Astrocyte of the cerebellum (primary cell): ENCODE measurements at places on chromosomes 1 and 21.
A peak's percentile ranks its signal among the peaks of the same experiment; 100 is the strongest.

GRCh38 chr1:116312681-116313069 lies 60.4 kb upstream of the ATP1A1 start:
- no peak for DNase-seq

DNA sequence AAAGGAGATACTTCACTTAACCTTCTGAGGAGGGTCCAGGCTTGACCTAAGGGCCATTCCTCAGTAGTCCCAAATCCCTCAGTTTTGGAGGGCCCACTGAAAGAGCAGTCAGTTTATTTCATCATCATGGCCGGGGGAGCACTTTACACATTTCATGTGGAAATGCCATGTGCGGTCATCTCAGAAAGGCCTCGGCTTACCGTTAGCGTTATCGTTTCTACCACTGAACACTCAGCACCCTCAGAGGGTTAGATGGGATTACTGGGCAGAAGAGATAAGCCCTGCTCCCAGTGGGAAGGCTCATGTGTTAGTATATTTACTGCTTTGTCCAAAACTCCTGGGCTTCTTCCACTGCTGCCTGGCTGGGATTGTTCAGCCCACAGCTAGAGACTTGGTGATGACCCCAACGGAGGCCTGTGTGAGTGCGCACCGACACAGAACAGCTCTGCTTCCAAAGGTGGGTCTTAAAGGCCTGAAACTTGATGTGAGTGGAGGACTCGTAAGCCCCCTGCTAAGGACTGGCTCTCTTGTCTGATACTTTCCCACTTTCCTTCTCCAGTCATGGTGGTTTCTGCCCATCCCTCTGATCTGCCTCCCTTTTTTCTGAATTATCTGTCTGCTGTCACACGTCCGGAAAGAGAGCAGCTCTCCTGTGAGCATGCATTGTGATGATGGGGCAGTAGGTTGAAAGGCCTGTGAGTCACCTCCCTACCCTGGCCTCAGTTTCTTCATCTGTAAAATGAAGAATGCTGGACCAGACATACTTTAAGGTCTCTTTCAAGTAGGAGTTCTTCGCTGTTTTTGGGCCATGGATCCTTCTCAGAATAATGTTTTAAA lies 284.5 kb downstream of the ASTN1 start:
- DNase-seq: no peak

DNA sequence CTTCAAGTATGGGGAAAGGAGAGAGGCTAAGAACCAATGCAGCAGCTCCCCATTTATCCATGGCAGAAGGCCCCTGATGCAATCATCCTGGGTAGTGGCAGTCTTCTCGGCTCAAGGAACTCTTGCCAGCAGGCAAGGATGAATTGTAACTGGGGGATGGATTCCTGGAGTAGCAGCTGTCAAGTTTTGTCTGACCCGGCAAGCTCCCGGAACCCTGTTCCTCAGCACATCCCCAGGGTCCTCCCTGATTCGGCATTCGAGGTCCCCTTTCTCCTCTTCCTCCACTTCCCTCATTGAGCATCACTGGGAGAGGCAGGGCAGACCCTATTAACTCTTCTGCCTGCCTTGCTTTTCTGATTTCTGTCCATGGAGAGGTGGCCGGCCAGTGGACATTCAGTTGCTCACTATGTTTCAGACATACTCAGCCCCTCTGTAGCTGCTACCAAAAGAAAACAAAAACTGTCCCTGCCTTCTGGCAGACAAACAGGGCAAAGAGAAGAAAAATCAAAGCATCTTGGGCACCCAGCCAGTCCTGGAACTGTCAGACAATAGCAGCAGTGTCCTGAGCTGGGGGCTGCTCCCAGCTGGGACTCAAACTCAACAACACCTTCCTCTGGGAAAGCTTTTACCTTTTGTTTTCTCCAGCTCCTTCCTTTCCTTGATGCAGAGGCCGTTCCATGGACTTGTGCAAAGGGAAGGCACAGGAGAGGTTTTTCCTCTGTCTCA lies 5.6 kb upstream of the PTCH2 start:
- no peak for DNase-seq

DNA sequence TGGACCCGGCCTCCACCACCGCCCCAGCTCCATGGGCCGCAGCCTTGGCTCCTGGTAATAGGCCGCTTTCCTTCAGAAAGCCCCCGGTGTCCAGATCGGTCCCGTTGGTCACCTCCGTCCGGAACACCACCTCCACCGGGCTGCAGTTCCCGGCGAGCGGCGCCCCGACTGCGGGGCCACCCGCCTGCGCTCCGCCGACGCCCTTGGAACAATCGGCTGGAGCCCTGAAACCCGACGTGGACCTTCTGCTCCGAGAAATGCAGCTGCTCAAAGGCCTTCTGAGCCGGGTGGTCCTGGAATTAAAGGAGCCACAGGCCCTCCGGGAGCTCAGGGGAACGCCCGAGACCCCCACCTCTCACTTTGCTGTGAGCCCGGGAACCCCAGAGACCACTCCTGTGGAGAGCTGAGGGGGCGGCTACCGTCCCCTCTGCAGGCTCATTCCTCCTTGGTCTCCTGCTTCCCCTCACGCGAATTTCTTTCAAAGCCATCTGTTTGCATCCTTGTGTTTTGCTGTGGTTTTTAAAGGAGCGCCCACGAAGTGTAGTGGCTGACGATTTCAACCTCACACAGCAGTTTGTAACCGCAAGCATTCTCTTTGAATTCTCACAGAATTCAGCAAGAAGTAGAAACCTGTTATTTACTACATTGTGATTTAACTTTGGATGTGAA lies 6.0 kb downstream of the FCRLB start:
- peak; percentile 85 for DNase-seq

DNA sequence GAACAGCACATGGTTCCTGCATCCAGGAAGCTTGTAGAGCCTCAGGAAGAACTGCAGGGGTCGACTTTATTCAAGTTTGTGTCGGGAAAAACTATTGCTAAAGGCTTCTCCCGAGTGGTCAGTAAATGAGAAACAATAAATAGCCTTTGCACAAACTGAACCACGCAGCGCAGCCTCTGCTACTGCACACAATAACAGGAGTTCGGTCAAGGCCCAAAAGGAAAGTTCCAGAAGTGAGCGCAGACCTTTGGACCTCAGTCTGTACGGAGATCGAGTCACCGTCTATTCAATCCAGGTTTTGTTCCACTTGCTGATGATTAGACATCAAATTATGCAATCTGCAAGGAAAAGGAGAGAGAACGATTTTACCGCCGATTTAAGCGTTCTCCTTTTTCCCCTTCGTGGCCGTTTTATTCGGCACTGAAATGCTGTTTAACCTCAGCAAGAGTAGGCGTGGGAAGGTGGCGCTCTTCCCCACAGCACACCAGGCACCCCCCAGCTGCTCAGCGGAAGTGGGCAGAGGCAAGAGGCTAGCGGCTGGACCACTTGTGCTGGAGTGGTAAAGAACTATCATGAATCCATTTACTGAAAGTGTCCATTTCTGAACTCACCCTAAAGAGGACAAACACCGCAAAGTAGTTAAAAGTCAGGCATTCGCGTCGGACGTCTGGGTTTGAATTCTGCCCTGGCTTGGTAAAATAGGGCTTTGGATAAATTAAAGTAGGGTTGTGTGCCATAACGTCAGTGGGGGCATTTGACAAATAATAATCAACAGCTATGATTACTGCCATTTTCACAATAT lies 6.1 kb upstream of the LHX8 start:
- no peak for DNase-seq

DNA sequence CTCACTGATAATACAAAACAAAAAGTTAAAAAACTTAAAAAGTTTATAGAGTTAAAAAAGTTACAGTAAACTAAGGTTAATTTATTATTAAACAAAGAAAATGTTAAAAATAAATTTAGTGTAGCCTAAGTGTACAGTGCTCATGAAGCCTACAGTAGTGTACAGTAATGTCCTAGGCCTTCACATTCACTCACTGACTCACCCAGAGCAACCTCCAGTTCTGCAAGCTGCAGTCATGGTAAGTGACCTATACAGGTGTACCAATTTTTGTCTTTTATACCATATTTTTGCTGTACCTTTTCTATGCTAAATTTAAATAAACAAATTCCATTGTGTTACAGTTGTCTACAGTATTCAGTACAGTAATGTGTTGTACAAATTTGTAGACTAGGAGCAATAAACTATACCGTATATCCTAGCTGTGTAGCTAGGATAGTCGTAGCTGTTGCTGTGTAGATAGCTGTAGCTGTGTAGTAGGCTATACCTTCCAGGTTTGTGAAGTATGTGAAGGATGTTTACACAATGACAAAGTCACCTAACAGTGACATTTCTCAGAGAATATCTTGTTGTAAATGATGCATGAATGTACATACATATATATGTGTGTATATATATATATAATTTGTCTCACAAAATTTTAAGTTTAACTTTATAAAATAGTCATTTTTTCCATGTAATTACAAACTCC lies 140.2 kb downstream of the TGFB2 start:
- DNase-seq: no peak

GRCh38 chr1:41641941-41642527 lies 157.6 kb upstream of the EDN2 start:
- DNase-seq: no peak
